Left forelimb (tissue), 1 donor: ENCODE measurements at places on chromosomes 3 and 15.

- no peak for DNase-seq
Observed at GRCh38 chr3:149374391-149374790, 3.1 kb downstream of the TM4SF1 start.

- no peak for DNase-seq
Observed at GRCh38 chr3:8387571-8387970, 114.1 kb upstream of the LMCD1 start.

DNA sequence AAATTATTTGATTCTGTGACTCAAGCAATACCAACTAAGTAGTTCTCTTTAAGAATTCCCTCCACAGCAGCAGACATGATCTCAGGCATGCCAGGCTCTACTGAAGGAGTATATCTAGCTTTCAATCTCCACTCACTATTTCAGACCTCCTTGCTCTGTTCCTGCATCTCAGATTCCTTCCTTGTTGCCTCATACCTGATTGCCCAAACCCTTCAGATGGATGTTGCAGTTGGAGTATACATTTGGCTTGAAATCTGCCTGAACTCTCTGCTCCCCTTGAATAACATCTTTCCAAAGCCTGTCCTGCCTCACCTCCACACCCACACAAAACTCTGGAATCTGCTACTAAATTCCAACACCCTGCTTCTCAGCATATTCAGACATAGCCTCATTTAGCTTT lies 19.8 kb upstream of the TM4SF4 start:
- no peak for DNase-seq

- DNase-seq: no peak
Observed at GRCh38 chr3:129586746-129587430, 19.6 kb downstream of the PLXND1 start.
